ENCODE measurements at places on chromosomes 3 and 15.

- no peak for DNase-seq
Observed at GRCh38 chr3:123110976-123111615, 44.3 kb downstream of the PDIA5 start.

- no peak for DNase-seq
Observed at GRCh38 chr15:79172801-79173460, 82.4 kb upstream of the RASGRF1 start.

DNA sequence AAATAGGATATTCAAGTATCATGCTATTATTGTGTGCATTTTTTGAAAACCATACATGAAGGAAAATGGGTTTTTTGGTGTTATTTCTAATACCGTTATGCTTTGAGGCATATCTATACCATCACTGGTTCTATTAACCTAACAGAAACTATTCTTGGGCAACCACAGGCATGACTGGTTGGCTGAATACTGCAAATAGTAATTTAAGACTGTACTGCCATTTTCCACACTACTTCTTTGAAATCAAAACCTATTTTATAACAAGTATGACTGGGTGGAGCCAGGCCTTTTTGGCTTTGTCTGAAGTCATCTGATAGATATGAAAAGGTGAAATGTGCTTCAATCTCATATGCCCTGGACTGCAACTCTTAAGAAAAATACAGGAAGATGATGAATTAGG is 115.1 kb downstream of the ULK4 start:
- DNase-seq, result peak; percentile 51

- DNase-seq, result no peak
Observed at GRCh38 chr3:132395126-132395525, 22.2 kb upstream of the DNAJC13 start.

DNA sequence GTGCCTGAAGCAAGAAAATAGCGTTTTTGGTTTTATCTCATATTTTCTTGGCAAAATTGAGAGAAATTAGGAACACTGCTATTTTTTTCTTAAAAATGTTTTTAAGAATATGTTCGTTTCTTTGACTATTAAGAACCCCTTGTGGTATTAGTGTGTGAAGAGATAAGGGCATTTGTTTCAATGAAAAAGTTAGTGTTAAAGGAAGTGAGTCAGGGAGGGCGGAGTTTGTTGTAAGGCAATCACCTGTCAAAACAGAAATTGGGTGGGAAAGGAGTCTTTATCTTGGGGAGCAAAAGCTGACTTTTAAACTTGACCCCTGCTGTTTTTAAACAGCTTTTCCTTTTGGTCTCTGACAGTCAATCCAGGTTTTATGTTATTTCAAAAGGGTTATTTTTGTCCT is 4.2 kb downstream of the RAP2B start:
- peak; percentile 55 for DNase-seq

GRCh38 chr3:46693892-46694226 is 380 bp upstream of the ALS2CL start:
- DNase-seq, result peak; percentile 16

DNA sequence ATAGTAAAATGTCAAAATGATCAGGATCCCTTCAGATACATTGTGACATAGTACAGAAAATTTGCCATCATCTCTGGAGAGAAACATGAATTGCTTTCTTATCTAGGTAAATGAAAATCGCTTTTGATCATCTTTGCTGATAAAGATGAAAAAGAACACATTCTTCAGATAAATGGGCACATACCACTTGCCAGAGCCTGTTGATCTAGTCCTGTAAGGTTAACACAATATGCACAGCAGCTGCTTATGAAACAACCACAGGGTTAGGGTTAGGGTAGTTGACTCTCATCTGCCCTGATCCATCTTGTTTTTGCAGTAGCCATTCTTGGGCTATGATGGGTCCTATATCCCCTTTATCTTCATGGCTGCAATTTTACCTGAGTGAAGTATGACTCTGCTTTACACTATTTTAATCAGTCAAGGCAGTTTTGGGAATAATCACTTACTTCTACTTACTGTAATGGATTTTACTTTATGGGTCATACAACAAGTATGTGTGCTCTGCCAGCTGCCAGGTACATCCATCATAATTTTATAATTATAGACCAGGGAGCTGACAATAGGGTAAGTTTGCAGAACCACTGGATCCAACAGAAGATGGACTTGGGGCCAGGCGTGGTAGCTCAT is 12.6 kb upstream of the SPINK8 start:
- DNase-seq, result no peak

DNA sequence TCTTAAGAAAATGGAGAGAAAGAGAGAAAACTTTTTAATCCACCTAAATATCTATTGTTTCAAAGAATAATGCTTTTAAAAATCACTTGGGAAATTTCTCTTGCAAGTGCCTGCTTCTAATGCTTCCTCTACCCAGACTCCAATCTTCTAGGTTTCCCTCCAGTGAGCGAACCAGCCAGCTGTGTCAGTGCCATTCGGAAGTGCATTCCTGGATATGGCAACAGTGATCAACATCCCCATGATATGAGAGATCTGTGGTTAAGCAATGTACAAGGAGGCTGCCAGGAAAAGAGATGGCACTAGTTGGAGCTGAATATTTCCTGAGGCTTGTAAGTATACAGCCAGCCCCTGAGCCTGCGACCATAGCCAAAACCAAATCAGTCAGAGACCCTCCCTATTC is 53.3 kb upstream of the KCNMB2 start:
- no peak for DNase-seq

DNA sequence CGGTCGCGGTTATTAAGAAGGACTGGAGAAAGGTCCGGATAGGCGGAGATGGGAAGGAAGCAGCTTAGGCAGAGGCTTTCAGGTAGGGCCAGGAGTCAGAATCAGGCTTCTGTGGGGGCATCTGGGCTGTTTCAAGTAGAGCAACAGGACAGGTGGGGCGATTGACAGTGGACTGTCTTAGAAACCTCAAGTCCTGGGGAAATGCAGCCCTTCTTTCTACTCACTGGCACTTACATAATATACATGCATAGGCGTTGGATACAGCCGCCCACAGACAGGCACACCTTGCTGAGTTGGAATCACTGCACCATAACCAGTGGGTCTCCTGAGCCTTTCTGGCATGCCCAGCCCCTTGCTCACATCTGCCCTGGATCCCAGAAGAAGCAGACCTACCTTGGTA is 730 bp downstream of the MYD88 start:
- DNase-seq, result no peak

GRCh38 chr15:91922646-91923547 is 69.4 kb downstream of the SLCO3A1 start:
- no peak for DNase-seq

DNA sequence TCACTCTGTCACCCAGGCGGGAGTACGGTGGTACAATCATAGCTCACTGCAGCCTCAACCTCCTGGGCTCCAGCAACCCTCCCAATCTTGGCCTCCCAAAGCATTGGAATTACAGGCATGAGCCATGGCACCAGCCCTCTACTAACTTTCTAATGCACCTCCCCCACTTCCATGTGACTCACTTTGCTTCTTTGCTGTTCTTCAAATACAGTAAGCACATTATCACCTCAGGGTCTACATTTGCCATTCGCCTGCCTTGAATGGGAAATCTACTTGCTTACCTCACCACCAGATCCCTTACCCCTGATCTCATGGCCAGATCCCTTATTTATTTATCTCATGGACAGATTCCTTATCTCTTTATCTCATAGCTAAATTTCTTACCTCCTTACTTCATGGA is 235.3 kb downstream of the KCNMB2 start:
- no peak for DNase-seq

- no peak for DNase-seq
Observed at GRCh38 chr3:193048127-193048526, 130.5 kb upstream of the MB21D2 start.

GRCh38 chr3:179063945-179064560 is 7.6 kb downstream of the ZMAT3 start:
- DNase-seq, result no peak

- peak; percentile 42 for DNase-seq
Observed at GRCh38 chr15:67433495-67434099, 87.3 kb upstream of the C15orf61 start.

DNA sequence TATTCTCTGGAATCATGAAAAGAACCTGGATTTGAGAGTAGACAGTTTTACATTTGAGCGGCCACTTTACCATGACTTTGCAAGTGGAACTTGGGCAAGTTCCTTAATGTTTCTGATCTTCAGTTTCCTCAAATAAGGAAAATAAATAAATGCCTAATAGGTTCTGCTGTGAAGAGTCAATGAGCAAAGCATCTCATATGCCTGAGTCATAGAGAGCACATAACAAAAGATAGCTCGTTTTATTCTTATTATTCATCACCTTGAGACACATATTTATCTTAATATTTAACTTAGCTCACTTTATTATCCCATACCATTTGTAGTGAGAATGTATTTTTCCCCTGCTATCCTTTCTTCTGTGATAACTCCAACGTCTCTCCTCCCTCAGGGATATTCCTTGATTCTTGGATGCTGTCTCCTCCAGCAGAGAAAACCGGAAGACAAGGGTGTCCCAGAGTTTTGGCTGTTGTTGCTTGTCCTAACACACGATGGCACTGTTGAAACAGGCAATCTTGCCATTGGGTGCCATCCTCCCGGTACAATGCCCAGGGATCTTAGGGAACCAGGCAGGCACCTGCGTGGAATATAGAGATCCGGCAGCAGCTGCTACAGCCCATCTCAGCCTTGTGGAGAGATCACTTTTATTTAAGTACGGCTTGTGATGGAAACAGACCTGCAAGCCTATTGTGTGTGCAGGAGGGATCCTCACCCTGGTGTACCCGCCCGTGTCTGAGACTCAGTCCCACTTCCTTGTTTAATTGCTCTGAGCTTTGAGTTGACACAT is 33.3 kb upstream of the VPS33B start:
- DNase-seq, result peak; percentile 53

DNA sequence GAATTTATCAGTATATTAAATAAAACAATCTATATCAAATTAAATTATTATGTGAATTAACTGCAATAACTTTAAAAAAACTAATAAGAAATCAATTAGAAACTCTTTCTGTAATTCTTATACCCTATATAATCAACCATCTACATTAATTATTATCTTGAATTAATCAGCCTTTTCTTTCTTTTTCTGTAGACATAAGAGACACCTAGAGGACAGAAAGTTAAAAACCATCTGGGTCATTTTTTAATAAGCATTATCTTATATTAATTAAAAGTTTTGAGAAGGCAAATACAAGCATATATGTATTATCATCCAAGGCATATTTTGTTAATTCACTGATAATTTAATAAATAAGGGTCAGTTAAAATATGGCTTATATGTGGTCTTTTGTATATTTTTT is 24.2 kb upstream of the SLC25A26 start:
- DNase-seq, result no peak

DNA sequence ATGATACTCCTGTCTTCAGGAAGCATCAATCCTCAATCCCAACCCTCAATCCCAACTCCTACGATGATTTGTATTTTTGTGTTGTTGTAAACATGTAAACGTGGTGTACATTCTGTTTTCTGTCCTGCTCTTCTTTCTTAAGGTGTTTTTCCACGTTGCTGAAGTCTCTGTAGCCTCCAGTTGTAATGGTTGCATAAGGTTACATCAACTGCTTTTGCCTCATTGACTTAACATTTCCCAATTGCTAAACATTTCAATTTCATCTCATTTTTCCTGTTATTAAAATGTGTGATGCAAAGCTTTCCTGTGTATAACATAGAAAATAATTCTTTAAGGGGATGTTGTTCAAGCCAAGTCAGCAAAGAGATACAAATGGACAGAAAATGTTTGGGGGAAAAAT is 33.4 kb downstream of the HRH1 start:
- DNase-seq, result no peak

DNA sequence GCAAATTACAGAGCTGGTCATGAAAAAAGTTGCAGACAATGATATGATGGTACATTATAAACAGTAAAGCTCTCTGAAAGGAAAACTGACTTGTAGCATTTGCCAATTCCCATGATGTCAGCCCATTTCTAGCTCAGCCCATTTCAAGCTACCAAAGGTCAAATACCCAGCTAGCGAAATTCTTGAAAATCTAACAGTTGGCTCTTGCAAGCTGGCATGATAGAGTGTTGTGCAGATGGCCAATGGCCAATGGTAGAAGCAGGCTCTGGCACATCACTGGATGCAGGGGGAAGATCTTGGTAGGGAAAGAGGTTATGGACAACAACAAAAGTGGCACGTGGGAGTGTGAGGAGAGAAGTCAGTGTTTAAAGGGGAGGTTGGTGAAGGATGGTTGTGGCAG is 36.7 kb downstream of the RASGRF1 start:
- no peak for DNase-seq

DNA sequence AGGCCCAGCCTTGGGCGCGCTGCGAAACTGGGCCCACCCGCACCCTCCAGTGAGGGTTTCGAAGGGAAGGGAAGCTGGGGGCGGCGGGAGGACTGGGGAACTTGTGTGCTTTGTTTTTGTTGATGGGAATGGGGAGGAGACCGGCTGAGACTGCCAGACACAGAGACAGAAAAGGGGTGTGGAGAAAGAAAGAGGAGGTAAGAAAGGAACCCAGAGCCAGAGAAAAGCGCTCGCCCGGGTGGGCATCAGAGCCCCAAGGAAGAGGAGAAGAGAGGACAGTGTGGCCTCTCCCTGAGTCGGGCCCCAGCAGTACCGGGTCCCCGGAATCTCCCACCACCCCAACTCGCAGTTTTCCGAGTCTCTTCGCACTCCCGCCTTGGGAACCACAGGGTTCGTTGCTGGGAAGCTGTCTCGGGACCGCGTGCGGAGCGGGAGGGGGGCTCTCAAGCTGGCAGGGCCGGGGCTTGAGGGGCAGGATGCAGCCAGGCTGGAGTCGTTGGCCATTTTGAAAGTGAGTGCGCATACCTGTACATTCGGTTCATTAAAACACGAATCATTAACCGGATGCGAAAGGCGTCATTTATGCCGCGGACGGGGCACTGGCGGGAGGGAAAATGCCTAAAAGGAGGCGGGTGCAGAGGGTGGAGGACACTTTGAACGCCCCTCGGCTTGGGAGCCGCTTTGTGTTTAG is 3.1 kb downstream of the SKOR1 start:
- no peak for DNase-seq

DNA sequence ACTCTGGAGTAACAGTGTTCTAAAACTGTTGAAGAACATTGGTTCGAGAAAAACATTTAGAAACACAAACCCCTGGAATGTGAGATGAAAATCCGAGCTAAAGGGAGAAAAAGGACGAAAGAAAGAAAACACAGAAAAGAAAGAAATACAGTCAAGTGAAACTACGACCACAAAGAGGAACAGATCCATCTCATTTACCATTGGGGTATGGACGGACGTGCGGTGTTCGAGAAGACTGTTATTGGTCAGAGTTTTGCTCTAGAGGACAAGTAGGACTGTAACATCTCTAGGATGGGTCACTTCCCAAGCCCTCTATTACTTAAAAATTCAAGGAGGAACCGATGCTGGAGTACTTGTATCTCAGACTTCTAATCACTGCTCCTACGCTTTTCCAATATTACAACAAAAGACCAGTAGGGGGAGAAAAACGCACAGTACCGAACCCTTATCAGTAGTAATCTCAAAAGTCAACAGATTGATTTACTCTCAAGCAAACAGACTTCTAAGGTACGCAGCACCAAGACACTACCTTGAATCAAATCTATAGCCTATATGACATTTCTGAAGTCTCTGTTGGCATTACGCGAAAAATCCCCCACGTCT is 1.1 kb upstream of the PIK3CA start:
- peak; percentile 66 for DNase-seq

DNA sequence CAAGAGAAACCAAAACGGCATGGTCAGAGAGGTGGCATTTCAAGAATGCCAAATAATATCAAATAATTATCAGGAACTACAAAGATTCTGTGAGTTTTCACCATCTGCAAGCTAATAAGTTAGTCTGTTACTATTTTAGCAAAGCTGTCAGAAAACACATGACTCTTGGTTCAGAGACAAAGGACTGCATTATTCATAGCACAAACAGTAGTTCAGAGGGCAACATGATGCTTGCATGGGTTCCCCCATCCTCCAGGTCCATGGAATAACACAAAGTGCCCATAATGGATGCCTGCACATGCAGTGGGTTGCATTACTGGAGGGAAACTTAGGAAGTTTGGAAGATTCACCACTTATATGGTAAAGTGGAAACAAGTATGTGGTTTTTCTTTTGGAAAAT is 228.8 kb upstream of the ALCAM start:
- DNase-seq, result no peak

Data from activated CD4-positive, alpha-beta T cell treated with anti-CD3 and anti-CD28 coated beads, Interleukin-10, Interleukin-2, amounts not matched to agents 100 ng/mL and 50 ng/mL, durations not matched to agents 16 hours and 8 hours (primary cell).